ENCODE measurements at places on chromosomes 11 and 22.

GRCh38 chr11:117426297-117426685, 98.6 kb downstream of the CEP164 start:
- peak; percentile 79 for DNase-seq

DNA sequence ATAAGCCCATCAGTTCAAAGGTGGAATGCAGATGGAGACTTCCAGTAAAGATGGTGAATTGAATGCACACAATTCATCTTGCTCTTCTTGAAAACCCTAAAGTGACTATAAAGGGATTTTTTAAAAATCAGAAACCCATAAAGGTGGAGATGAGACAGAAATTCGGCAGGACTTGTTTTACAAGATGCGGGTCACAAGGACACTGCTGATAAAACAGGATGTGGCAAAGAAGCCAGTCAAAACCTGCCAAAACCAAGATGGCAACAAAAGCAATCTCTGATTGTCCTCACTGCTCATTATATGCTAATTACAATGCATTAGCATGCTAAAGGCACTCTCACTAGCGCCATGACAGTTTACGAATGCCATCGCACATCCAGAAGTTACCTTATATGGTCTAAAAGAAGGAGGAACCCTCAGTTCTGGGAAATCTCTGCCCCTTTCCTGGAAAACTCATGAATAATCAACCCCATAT, 137.1 kb downstream of the NECTIN1 start:
- DNase-seq = peak; percentile 59

GRCh38 chr11:86497310-86497709, 122.6 kb downstream of the CCDC81 start:
- no peak for DNase-seq

GRCh38 chr11:7246179-7246578, 5.5 kb upstream of the SYT9 start:
- no peak for DNase-seq

GRCh38 chr11:73554671-73555320, 43.1 kb downstream of the FAM168A start:
- no peak for DNase-seq

Measured in brain (organoid and tissue), 16 donors.